Hepatic stellate cell (primary cell): ENCODE measurements at places on chromosomes 3 and 15.

GRCh38 chr3:53989451-53989850, 97.8 kb upstream of the SELENOK start:
- DNase-seq = no peak

GRCh38 chr3:115164374-115165221, 17.5 kb upstream of the ZBTB20 start:
- DNase-seq = no peak

GRCh38 chr3:73633916-73634344, 9.2 kb upstream of the PDZRN3 start:
- DNase-seq = no peak

GRCh38 chr3:71087143-71088018, 496.1 kb downstream of the FOXP1 start:
- DNase-seq = peak; percentile 43

DNA sequence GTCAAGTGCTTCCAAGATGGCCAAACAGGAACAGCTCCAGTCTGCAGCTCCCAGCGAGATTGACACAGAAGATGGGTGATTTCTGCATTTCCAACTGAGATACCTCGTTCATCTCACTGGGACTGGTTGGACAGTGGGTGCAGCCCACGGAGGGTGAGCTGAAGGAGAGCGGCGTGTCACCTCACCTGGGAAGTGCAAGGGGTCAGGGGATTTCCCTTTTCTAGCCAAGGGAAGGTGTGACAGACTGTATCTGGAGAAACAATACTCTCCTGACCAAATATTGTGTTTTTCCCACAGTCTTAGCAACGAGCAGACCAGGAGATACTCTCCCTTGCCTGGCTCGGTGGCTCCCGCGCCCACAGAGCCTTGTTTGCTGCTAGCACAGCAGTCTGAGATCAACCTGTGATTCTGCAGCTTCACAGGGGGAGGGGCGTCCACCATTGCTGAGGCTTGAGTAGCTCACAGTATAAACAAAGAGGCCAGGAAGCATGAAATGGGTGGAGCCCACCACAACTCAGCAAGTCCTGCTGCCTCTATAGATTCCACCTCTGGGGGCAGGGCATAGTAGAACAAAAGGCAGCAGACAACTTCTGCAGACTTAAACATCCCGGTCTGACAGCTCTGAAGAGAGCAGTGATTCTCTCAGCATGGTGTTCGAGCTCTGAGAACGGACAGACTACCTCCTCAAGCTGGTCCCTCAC, 293.5 kb upstream of the SUCLG2 start:
- peak; percentile 2 for DNase-seq

GRCh38 chr3:94614192-94614591, 551.3 kb downstream of the NSUN3 start:
- DNase-seq = no peak

DNA sequence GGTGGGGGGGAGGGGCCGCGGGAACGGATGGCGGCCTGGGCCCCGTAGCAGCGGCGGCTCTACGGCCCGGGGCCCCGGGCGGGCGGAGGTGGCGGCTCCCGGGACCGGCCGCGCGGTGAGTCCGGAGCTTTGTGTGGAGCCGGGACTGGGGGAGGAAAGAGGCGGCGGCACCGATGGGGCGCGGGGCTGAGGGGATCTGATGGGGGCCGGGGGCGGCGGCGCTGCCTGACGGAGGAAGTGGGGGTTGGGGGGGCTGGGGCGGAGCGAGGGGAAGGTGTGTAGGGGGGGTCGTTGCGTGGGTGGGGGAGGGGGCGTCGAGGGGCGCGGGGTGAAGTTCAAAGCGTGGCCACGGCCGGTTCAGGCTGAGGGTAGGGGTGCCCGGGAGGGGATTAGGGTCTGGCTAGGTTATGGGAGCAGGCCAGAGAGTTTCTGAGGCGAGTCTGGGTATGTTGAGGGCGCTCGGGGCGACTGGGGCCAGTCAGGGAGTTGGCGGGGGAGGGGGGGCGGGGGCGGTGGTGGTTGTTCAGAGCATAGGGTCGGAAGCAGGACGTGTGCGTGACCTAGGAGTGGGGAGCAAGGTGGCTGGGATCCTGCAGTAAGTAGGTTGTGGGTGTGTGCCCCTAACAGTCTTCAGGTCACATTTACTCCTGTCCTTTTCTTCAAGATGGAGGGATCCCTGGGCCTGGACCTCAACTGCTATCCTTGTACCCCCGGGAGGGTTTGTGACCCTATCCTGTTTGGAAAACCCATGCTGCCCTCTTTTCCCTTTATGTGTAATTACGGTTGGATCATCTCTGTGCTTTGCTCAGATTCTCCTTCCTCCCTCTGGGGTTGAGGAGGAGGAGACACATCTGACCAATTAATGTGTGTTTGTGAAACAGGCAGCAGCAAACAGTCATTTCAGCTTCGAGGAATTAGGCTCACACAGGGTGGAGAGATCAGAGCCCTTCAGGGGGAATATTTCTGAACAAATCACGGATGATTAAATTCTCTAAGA, 644 bp downstream of the ZNF609 start:
- peak; percentile 81 for DNase-seq

GRCh38 chr3:25156626-25157025, 271.4 kb upstream of the RARB start:
- DNase-seq = peak; percentile 9
